Pulmonary artery endothelial cell (primary cell): ENCODE measurements at places on chromosomes 13 and 19. TPM values are rescaled to one million over a fixed set of nuclear protein-coding genes. Genes with fewer than 3 reads are reported as not detected.

DNA sequence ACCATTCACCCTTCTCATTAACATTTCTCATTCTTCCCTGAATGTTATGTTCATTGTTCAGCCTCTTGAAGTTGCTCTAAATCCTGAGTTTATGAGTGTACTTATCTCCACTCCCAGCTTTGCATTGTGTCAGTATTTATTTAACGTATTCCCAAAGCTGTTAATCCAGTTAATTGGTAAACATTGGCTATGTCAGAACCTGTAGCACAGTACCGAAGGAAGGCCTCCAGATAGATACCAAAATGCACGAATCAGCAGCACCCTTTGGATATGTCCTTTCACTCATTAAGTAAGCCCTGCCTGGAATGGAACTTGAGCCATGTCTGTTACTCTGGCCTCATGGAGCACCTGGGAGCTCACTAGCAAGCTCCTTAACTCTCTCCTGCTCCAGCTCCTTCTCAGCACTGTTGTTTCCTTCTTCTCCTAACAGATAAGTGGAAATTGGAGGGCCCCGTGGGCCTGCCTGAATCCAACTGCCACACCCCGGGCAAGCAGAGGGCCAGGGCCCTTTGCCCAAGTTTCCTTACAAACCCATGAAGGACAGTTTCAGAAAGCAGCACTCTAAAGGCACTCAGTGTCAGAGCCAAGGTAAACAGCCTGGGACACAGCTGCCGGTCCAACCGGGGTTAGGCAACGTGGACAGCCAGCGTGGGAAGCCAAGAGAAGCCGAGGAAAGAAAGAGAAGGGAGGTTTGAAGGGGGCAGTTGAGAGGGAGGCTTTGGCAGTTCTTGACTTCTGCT, 155.0 kb upstream of the SERP2 start:
- no peak for DNase-seq

DNA sequence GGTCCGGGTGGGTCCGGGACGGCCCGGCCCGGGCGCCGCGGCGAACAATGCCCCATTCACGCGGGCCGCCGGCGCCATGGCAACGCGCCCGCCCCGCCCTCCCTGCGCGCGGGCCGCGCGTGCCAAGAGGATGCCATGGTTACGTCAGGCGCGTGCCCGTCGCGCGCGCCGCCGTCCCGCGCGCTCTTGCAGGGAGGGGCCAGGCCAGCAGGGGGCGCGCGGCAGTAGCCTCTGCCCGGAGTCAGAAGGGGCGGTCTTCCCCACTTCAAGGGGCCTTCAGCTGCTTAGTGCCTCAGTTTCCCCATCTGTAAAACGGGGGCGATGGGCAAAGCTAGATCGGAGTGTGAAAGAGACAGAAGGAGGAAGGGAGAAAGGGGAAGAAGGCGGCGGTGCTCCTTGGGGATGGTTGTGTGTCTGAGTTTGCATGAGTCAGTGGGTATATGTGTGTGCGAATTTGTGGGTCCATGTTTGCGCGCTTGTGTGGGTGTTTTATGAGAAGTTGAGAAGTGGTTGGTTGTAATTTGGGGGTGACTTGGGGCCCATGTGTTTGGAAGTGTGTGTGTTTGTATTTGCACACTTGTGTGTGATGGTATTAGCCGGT, 11.6 kb upstream of the NFIX start:
- no peak for DNase-seq

DNA sequence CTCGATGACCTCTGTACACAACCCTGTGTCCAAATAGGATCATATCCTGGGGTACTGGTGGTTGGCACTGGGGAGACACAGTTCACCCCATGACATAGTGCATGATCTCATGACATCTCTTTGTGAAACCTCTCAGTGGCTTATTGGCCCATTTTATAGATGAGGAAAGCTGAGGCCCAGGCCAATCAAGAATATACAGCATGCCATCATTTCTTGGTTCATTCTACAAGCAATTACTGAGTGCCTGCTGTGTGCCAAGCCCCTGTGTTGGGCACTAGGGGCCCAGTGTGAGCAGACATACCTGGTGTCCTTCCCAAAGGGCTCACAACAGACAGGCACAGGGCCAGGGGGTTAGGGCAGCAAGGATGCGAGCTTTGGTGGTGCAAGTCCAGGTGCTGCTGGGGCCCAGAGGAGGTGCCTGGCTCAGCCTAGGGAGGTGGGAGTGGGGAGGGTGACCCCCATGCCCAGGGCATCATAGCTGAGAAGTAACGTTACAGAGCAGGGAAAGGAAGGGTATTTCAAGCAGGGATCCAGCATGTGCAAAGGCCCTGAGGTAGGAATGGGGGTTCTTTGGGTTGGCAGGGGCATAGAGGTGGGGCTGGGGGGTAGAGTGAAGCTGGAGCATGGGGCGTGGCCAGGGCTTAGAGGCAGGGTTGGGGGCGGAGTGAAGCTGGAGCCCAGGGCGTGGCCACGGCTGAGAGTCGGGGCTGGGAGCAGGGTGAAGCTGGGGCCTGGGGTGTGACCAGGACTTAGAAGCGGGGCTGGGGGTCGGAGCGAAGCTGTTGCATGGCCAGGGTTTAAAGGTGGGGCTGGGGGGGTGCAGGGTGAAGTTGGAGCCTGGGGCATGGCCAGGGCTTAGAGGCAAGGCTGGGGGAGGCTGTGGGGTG, 20.7 kb downstream of the COLGALT1 start:
- no peak for DNase-seq

DNA sequence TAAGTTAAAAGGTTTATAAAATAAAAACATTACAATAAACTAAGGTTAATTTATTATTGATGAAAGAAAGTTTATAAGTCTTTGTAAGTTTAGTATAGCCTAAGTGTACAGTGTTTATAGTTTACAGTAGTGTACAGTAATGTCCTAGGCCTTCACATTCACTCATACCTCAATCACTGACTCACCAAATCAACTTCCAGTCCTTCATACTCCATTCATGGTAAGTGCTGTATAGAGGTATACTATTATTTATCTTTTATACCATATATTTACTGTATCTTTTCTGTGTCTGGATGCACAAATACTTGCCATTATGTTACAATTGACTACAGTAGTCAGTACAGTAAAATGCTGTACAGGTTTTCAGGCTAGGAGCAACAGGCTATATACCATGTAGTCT, 490.0 kb downstream of the GPC6 start:
- DNase-seq, result no peak

GRCh38 chr19:7914598-7915045, at the start of gene TGFBR3L:
TGFBR3L (plus strand) TSS chr19:7914830.
- no peak for DNase-seq

- no peak for DNase-seq
Measured at GRCh38 chr13:40333226-40333625, 333.2 kb downstream of the FOXO1 start.

- DNase-seq, result no peak
Measured at GRCh38 chr19:15298847-15299567, 33.3 kb downstream of the BRD4 start.

GRCh38 chr19:7981199-7981598, 24.2 kb downstream of the ELAVL1 start:
- no peak for DNase-seq

- no peak for DNase-seq
Measured at GRCh38 chr13:80462567-80462966, 121.6 kb upstream of the SPRY2 start.

- DNase-seq, result no peak
Measured at GRCh38 chr19:30202060-30202600, 170.1 kb upstream of the ZNF536 start.

Gene ZNF260
- 8.2 and 13.9 TPM in 2 replicates for total RNA-seq

Gene TEX101
- total RNA-seq, result not detected in 2 replicates

Gene OR7A5
- total RNA-seq, result not detected in 2 replicates

Gene TBXA2R
- total RNA-seq, result 0.66 and 0.67 TPM in 2 replicates

Gene SIGLEC5
- not detected in 2 replicates for total RNA-seq
